Heart left ventricle (tissue), 16 donors: ENCODE measurements at places on chromosomes 1 and 21. TPM values are rescaled to one million over a fixed set of nuclear protein-coding genes. Genes with fewer than 3 reads are reported as not detected.

Gene FCAMR
- not detected for total RNA-seq

Gene SORT1
- total RNA-seq: 346 TPM

Gene TTLL10
- 0.21 TPM for total RNA-seq

Gene DDR2
- total RNA-seq: 16.4 TPM

Gene FAM3B
- not detected for total RNA-seq

Gene LDLRAD2
- not detected for total RNA-seq

Gene CELA3B
- total RNA-seq: not detected

Gene AKIRIN1
- 67.7 TPM for total RNA-seq

Gene FHAD1
- total RNA-seq: 0.40 TPM

Gene RHD
- not detected for total RNA-seq

Gene ACTN2
- 2,848 TPM for total RNA-seq

Gene ZNF670
- 3.6 TPM for total RNA-seq

Gene C1orf185
- total RNA-seq: not detected

Gene OR2W3
- total RNA-seq: not detected

Gene RGS13
- not detected for total RNA-seq

DNA sequence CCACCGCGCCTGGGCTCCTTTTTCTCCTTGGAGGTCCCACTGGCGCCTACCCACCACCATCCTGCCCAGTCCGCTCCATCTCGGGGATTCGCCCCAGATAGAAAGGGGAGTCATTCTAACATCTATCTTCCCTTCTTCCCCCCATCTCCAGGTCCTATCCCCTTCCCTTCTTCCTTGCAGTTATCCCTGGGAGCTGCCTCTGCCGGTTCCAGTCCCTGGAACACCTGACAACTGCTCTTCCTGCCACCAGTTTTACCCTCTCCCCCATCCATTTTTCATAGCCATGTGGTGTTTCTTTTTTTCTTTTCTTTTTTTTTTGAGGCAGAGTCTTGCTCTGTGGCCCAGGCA is 12.0 kb upstream of the COL16A1 start:
- no peak for DNase-seq

GRCh38 chr1:228488125-228488817 is 1.1 kb downstream of the RNF187 start:
- DNase-seq: no peak

GRCh38 chr1:22465671-22466070 is 14.0 kb downstream of the ZBTB40 start:
- DNase-seq: no peak

GRCh38 chr1:7549277-7550161 is 221.6 kb upstream of the VAMP3 start:
- peak; percentile 13 for DNase-seq

GRCh38 chr21:26469789-26470188 is 103.3 kb downstream of the CYYR1 start:
- DNase-seq: no peak

DNA sequence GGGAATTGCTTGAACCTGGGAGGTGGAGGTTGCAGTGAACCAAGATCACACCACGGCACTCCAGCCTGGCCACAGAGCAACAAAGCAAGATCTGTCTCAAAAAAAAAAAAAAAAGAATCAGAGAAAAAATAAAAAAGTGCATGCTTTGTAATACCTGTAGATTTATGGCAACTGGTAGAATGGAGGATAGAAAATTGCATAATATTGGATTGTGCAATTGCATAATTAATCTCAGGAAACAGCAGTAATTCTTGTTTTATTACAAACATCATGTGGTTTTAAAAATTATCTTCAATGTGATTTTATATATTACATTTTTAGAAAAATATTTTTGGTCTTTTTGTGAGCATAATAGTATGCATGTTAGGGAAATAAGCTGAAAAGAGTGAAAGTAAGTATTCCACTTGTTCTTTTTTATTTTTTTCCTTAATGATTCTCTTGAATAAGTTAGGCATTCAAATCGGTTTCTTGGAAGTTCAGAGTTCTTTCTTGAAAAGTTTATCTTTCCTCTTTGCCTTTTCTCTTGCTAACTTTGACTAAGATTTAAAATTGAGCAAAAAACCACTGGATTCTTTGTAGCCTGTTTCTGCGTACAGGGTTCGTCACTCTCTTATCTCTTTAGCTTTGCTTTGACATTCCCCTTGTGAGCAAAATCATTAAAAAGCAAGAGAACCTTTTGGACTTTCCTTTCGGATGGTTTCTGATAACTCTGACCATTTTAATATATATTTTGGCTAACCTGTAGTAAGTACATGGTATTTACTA is 127.5 kb upstream of the ADAMTS5 start:
- no peak for DNase-seq

- no peak for DNase-seq
These were observed 170.9 kb upstream of the SYT6 start for GRCh38 chr1:114324662-114324965.

- DNase-seq: no peak
These were observed at the start of gene AMPD1 for GRCh38 chr1:114695430-114696058. AMPD1 (minus strand) TSS chr1:114695546; CDS start chr1:114695471, 75 bp downstream.

DNA sequence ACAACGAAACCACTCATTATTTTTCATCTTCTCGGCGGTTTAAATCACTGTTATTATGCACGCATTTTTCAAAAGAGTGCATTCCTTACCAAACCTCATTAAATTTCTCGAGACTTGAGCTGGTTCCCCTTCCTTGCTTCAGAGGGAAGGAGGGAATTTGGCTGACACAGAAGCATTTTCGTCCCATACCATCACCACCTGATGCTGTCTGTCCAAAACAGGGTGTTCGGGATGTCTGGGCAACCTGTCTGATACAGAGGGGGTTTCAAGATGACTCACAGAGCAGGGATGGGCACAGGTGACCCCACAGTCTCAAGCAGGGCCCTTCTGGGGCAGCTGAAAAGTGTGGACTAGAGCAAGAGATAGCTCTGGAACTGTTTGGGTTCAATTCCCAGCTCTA is 12.3 kb upstream of the RCC2 start:
- no peak for DNase-seq

DNA sequence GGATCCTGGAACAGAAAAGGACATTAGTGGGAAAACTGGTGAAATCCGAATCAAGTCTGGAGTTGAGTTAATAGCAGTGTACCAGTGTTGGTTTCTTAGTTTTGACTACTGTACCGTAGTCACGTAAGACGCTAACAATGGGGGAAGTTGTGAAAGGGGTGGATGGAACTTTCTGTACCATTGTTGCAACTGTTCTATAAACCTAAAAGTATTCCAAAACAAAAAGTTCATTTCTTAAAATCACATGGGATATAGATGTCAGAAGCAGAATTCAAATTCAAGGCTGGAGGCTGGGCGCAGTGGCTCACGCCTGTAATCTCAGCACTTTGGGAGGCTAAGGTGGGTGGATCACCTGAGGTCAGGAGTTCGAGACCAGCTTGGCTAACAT is 16.9 kb downstream of the ARHGEF19 start:
- DNase-seq: no peak

DNA sequence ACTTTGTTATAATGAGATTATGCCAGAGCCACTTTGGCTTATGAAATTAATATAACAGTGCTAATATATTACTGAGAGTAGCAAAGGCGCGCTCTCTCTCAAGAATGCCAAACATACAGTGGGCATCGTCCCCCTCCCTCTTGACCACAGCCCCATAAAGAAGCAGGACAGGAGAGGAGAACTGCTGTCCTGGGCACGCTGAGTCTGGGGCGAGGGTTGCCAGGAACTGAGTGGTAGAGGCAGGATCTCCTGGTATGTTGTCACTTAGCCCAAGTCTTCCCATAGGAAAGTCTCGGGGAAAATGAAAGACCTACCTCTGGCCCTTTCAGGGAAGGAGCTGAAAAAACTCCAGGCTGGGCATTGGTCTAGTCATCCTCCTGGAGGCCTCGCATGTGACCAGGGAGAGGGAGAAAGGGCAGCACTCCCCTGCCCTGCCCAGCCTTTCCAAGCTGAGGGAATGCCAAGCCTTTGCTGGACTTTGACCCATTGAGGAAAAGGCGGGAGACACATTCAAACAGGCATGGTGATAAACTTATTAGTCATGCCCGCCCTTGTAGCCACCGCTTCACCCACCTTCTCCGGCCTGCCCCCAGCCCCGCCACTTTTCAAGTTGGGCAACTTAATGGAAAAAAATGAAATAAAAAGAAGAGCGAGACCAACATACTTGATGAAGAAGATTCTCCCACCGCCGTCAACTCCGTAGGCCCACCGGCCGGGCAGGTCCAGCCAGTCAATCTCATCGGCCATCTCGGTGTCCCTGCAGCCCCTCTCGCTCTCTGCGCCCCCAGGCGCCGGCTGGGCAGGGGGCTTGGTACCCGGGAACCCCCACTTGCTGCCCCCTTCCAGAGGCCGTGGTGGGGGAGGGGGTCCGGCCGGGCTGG is 17.4 kb upstream of the PLEKHA6 start:
- no peak for DNase-seq

DNA sequence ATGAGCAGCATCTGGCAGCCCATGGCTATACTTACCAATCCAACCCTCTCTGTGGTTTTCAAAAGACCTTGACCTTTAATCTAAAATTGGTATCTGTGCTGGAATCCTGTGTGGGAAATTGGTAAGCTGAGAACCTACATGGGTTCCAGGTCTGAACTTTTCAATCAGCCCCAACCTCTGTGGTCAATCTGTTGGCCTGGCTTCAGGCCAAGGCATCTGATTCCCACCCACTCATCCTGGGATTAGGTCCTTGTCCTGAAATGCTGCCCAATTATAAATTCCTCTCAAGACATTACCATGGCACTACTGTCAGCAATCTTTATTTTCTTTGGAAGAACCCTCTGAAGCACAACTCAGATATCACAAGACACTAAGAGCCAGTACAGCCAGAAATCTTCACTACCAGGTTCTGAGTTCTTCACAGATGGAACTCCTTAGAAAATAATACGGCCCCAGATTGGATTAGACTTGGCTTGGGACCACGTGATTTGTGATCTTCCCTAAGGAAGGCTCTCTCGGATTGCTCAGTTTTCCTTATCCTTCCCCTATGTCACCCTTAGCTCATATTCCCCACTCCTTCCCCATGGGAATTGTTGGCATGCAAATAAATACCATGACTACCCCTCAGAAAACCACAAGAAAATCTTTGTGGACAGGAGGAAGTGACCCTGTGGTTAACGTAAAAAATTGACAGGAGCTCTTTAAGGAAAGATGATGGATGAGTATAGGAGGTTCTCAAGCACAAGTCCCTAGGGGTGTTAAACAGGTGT is 207.9 kb upstream of the ST6GALNAC5 start:
- DNase-seq: no peak

DNA sequence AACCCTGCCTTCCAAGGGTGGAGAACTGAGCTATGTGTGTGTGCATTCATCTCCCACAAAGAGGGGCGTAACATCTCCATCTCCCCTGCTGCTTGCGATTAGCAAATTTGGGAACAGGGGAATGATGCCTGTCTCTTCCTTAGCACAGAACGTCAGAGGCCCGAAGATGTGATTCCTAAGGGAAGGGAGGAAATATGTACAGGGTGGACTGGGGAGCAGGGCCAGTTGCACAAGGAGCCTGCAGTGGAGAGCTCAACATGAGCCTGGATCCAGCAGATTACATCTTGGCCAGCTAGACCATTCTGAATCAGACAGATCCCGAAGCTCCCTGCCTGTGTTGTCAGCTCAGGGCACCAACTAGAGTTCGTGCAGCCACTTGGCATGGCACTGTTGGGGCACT is 118.1 kb downstream of the NGF start:
- DNase-seq: no peak

GRCh38 chr1:41573194-41573593 is 88.7 kb upstream of the EDN2 start:
- no peak for DNase-seq

DNA sequence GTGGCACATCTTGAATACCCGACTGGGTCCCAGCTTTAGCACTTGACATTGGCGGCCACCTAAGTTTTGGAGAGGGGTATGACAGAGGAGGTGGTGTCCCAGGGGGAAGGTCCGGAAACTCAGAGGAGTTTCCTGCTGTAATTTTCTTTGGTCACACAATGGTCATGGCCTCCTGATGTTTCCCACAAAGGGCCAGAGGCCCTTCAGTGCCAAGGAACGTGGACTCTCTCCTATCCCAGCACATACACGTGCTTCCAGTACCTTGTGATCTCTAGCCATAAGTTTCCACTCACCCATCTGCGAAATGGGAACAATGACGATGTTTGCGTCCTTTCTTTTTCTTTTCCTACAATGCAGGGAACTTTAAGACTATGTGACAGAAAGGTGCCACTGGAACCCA is 13.2 kb downstream of the CAPN2 start:
- DNase-seq: no peak

DNA sequence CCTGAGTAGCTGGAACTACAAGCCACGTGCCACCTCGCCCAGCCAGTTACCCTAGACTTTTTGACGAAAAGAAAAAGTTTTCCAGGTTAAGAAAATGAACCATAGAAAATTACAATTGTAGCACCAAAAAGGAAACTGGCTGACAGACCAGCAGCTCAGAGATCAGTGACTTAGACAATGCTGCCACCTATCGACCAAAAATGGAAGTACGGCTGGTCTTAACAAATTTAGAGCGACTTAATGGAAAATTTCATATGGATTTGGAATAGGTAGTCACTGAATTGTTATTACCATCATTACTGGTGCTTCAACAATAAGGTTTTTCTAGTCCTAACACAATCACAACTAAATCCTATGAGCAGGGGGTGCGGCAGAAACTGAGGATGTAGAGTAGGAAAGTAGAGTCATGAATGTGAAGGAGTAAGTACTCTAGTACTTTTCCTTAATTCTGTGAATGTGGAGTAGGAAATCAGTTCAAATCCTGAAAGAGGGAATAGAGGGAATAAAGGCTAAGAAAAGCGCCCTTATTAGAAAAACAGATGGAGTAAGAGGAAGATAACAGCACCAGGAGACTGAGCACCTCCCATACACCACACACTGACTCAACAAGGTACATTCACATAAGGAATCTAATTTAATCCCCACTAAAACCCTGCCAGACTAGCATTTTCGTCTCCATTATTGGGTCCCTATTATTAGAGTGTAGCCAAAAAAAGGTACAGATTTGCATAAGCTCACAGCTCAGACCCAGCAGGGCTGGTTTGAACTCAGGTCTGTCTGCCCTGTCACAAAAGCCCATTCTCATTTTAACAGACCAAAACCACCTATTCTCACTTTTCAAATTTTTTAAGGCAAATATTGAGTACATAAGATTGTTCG is 37.9 kb upstream of the MGST3 start:
- peak; percentile 38 for DNase-seq

- DNase-seq: no peak
These were observed 624.3 kb upstream of the BRINP3 start for GRCh38 chr1:191101960-191102359.

GRCh38 chr1:30378991-30379581 is 344.3 kb downstream of the MATN1 start:
- DNase-seq: no peak

DNA sequence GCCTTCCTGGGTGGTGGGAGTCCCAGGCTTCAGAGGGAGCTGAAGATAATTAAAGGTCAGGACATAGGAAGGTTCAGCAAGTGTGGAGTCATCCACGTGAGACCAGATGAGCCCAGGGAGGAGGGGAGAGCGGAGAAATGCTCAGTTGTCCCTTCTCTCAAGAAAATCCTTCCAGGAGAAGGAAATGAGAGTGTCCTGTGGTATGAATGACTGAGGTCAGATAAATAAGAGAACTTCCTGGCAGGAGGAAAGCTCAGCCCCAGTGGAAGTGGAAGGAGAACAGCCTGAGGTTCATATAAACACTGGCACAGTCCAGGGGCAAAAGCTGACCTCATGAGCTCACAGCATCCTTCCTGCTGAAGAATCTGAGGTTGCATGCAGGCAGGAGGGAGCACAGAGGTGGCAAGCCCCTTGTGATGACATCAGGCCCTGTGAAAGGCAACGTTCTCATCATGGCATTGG is 97.6 kb downstream of the NAV1 start:
- DNase-seq: no peak
